Suprapubic skin (tissue), 4 donors: ENCODE measurements at places on chromosomes 4 and X. TPM values are rescaled to one million over a fixed set of nuclear protein-coding genes. Genes with fewer than 3 reads are reported as not detected.

The VGLL1 gene
- total RNA-seq: not detected

The LRAT gene
- total RNA-seq: 0.11 TPM

The PAK3 gene
- total RNA-seq: 11.9 TPM

The RHOXF2 gene
- not detected for total RNA-seq

The RS1 gene
- total RNA-seq: not detected

The SH3RF1 gene
- 15.1 TPM for total RNA-seq

The CLIC2 gene
- 7.7 TPM for total RNA-seq

The KIAA1210 gene
- total RNA-seq: not detected

The MAGEE1 gene
- 3.6 TPM for total RNA-seq

The FAM241A gene
- 3.3 TPM for total RNA-seq

The XIAP gene
- total RNA-seq: 27.6 TPM

The FRMD7 gene
- not detected for total RNA-seq

The SLC9B1 gene
- 0.30 TPM for total RNA-seq

DNA sequence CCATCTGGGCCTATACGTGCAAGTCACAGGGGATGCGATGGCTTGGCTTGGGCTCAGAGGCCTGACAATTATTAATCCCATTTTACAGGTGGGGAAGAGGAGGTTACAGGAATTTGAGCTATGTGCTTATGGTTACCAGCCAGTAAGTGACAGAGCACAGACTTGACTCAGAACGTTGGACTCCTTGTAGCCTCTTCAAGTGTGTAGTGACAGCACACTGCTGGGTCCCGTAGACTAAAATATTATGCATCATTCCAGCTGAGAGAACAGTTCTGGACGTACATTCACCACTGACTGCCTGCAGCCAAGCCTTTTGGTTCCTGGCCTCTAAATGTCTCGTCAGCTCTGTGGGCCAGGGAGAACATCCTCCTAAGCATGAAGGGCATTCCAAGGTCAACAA is 314.5 kb downstream of the GPAT3 start:
- no peaks in the 10 kb centered on the region for H3K27me3 ChIP-seq
- H3K36me3 ChIP-seq: no peaks in the 10 kb centered on the region
- no peak overlapping the region for H3K4me3 ChIP-seq
- no peak overlapping the region for H3K27ac ChIP-seq

- H3K27me3 ChIP-seq: no peaks in the 10 kb centered on the region
- peak; percentile 85 for DNase-seq
- H3K27ac ChIP-seq: no peak overlapping the region
- H3K4me1 ChIP-seq: peaks cover 9% of the 10 kb centered on the region
- H3K36me3 ChIP-seq: no peaks in the 10 kb centered on the region
- peak overlapping the region; percentile 61 for H3K4me3 ChIP-seq
These were observed 210 bp upstream of the SMIM10L2A start for GRCh38 chrX:135421537-135421931.

DNA sequence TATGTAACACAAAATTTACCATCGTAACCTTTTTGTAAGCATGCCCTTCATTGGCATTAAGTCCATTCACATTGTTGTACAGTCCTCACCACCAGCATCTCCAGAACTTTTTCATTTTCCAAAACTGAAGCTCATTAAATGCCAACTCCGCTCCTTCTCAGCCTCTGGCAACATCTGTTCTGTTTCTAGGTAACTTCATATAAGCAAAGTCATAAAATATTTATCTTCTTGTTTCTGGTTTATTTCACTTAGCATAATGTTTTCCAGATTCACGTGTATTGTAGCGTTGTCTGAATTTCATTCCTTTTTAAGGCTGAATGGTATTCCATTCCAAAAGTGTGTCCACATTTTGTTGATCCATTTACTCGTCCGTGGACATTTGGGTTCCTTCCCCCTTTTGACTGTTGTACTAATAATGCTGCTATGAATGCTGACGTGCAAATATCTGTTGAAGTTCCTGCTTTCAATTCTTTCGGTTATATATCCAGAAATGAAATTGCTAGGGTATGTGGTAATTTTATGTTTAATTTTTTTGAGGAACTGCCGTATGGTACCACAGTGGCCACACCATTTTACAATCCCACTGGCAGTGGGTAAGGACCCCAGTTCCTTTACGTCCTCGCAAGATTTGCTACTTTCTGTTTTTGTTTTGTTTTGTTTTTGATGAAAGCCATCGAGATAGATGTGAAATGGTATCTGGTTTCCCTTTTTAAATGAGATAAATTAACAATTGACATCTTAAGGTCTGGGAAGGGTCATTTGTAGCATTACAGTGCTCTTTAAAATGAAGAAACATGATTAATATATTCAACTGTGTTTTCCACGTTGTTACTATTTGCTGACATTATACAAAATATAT is 63.4 kb downstream of the PTTG2 start:
- H3K4me1 ChIP-seq: no peaks in the 10 kb centered on the region
- DNase-seq: no peak
- no peak overlapping the region for H3K4me3 ChIP-seq

GRCh38 chrX:100931218-100931924 is 2.7 kb upstream of the XKRX start:
- H3K4me1 ChIP-seq: peaks cover 5% of the 10 kb centered on the region
- H3K36me3 ChIP-seq: no peaks in the 10 kb centered on the region
- H3K4me3 ChIP-seq: no peak overlapping the region
- no peaks in the 10 kb centered on the region for H3K27me3 ChIP-seq
- DNase-seq: no peak
- H3K27ac ChIP-seq: no peak overlapping the region

GRCh38 chr4:54227256-54228055 is 1.6 kb upstream of the PDGFRA start:
- DNase-seq: no peak
- peaks cover 91% of the 10 kb centered on the region for H3K27me3 ChIP-seq
- H3K36me3 ChIP-seq: no peaks in the 10 kb centered on the region
- peaks cover 75% of the 10 kb centered on the region for H3K4me1 ChIP-seq
- peak overlapping the region; percentile 70 for H3K27ac ChIP-seq

- DNase-seq: no peak
- H3K27ac ChIP-seq: no peak overlapping the region
- no peak overlapping the region for H3K4me3 ChIP-seq
These were observed 15.3 kb upstream of the BEND4 start for GRCh38 chr4:42167709-42168108.

- peak overlapping the region; percentile 52 for H3K4me3 ChIP-seq
- H3K27me3 ChIP-seq: no peaks in the 10 kb centered on the region
- peaks cover 4% of the 10 kb centered on the region for H3K4me1 ChIP-seq
- H3K27ac ChIP-seq: no peak overlapping the region
- DNase-seq: no peak
- no peaks in the 10 kb centered on the region for H3K36me3 ChIP-seq
These were observed 1.4 kb downstream of the BEX5 start for GRCh38 chrX:102154218-102154860.

DNA sequence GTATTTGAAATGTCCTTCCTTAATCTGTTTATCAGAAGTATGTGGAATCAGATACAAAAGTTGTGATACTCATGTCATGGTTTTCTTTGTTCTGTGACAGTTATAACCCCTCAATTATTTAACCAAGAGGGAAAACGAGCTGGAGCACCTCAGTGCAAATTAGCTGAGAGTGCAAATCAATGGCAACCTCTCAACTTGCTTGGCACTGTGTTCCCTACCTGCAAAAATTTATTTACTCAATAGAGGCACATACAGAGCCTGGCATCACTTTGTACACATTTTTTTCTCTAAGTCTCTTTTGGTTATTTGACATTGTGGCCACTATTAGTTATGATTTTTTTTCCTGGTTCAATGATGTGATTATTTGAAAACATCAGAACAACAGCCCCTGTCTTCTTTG is 186.2 kb downstream of the STIM2 start:
- H3K4me3 ChIP-seq: no peak overlapping the region
- no peak for DNase-seq
- no peaks in the 10 kb centered on the region for H3K36me3 ChIP-seq
- H3K27ac ChIP-seq: no peak overlapping the region
- peaks cover 6% of the 10 kb centered on the region for H3K27me3 ChIP-seq

- DNase-seq: peak; percentile 83
- H3K36me3 ChIP-seq: no peaks in the 10 kb centered on the region
- no peaks in the 10 kb centered on the region for H3K27me3 ChIP-seq
- peak within 1 kb of the TSS; percentile 73 for H3K27ac ChIP-seq
- peak within 1 kb of the TSS; percentile 42 for H3K4me3 ChIP-seq
These were observed at the start of gene LNX1 for GRCh38 chr4:53591372-53591892. TSS of gene LNX1 (minus strand) at chr4:53591486. CDS start at chr4:53574002, 17,484 bp downstream.

DNA sequence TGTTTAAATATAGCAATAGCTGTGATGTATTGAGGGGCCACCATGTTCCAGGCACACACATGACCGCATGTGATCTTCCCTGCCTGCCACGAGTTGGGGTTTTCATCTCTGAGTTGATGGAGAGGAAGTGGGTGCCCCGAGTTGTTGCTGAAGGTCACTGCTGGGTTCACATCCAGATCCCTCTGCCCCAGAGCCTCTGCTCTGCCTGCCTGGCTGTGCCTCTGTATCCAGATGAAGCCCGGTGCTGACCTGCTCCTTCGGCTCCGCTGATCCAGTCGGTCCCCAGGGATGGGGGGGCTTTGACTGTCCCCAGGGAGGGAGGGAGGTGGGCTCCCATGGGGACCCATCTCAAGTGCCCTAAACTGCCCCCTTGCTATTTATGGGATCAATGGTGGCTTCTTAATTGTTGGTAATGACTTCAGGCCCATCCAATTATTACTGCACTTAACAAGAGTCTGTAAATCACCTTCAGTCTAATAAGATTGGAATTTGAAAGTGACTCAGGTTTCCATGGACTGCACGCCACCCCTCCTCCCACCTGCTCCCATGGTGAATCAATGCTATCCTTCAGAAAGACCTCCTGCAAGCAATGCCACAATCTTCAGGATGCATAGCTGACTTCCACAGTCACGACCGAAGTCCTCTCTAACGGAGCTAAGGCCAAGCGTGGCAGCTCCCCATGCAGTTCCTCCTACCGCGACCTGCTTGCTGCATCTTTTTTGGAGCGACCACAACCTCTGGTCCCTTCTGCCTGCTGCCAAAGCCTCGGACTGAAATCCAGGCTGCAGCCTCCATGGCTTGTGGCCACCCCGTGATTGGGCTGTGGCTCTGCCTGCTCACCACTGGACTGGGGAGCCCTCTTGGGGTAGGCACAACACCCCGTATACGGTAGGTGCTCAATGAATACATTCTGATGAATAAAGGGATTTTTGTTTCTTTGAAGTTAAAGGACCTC is 73.1 kb downstream of the CPZ start:
- no peak for DNase-seq
- H3K4me1 ChIP-seq: no peaks in the 10 kb centered on the region
- no peaks in the 10 kb centered on the region for H3K36me3 ChIP-seq
- peaks cover 34% of the 10 kb centered on the region for H3K27me3 ChIP-seq

DNA sequence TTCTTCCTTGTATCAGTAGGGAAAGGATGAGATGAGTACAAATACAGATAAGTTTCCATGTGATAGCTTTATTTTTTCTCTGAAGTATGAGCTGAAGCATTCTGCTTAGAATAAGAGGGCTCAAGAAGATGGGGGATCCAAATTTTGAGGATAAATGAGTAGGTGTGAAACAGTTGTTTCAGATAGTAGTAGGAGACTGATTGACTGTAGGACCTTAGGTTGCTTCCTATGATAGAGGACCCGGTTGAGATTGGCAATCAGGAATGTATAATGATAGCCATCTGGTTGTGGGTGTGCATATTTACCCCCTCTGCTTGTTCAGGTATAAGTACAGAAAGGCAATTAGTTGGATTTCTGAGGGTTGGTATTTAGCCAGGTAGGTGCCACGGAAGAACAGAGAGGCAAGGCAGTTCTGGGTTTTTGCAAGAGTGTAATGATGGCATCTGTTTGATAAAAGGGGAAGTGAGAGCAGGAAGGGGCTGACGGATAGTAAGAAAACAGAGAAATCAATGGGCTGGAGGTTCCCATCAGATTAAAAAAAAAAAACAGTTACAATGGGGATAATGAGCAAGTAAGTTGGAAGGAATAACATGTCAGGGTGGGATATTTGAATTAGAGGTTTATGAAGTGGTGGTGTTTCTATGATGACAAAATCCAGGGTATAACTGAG is 13.7 kb downstream of the OCRL start:
- H3K36me3 ChIP-seq: peaks cover 5% of the 10 kb centered on the region
- DNase-seq: no peak
- no peak overlapping the region for H3K4me3 ChIP-seq
- no peaks in the 10 kb centered on the region for H3K27me3 ChIP-seq
- H3K27ac ChIP-seq: no peak overlapping the region

GRCh38 chr4:158787709-158788475 is 19.1 kb downstream of the FNIP2 start:
- H3K27ac ChIP-seq: no peak overlapping the region
- DNase-seq: no peak
- H3K4me1 ChIP-seq: peaks cover 45% of the 10 kb centered on the region
- no peaks in the 10 kb centered on the region for H3K36me3 ChIP-seq
- no peaks in the 10 kb centered on the region for H3K27me3 ChIP-seq
- H3K4me3 ChIP-seq: no peak overlapping the region

- H3K4me1 ChIP-seq: peaks cover 23% of the 10 kb centered on the region
- H3K27me3 ChIP-seq: no peaks in the 10 kb centered on the region
- no peak overlapping the region for H3K4me3 ChIP-seq
- no peak overlapping the region for H3K27ac ChIP-seq
- DNase-seq: no peak
- H3K36me3 ChIP-seq: no peaks in the 10 kb centered on the region
These were observed 34.6 kb downstream of the FAM9C start for GRCh38 chrX:13009844-13010243.

- no peak overlapping the region for H3K4me3 ChIP-seq
- no peak for DNase-seq
- H3K27me3 ChIP-seq: no peaks in the 10 kb centered on the region
- no peaks in the 10 kb centered on the region for H3K4me1 ChIP-seq
These were observed 59.7 kb upstream of the RASGEF1B start for GRCh38 chr4:81531410-81531809.

GRCh38 chr4:91319556-91320268 is 984.1 kb upstream of the GRID2 start:
- DNase-seq: no peak
- H3K27ac ChIP-seq: no peak overlapping the region
- no peaks in the 10 kb centered on the region for H3K4me1 ChIP-seq
- H3K4me3 ChIP-seq: no peak overlapping the region

- DNase-seq: peak; percentile 81
- H3K4me1 ChIP-seq: peaks cover 4% of the 10 kb centered on the region
- H3K36me3 ChIP-seq: no peaks in the 10 kb centered on the region
These were observed 118.2 kb upstream of the KIT start for GRCh38 chr4:54539500-54540029.

DNA sequence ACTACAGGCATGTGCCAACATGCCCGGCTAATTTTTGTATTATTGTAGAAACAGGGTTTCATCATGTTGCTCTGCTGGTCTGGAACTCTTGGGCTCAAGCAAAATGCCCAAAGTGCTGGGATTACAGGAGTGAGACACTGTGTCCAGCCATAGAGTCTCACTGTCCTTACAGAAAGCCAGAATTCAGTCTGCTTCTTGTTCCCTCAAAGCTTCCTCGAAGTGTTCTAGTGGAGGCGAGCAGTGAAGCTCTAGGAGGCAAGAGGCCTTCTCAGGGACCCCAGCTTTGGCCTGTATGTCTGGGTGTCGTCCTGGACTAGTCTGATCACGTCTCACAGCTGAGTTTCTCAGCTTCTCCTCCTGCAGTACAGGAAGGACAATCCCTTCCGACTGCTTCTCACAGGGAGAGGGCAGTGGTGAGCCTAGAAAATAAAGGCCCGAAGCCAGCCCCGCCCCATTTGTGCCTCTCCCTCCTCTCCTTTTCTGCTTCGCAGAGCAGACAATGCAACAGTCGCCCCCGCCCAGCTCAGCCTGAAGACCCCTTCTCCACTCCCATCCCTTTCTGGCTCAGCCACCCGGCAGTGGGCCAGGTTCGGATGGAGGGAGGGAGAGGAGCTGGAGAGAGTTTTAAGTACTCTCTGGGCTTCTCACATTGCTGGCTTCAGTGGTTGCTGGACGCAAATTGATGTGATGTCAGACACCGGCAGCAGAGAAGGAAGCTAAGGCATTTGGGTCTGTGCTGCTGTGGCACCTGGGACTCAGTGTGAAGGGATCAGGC is 11.1 kb upstream of the FAM3A start:
- peaks cover 22% of the 10 kb centered on the region for H3K4me1 ChIP-seq
- H3K4me3 ChIP-seq: peak overlapping the region; percentile 36
- peak overlapping the region; percentile 68 for H3K27ac ChIP-seq
- no peaks in the 10 kb centered on the region for H3K27me3 ChIP-seq
- DNase-seq: peak; percentile 84
- H3K36me3 ChIP-seq: no peaks in the 10 kb centered on the region
